ENCODE measurements at places on chromosomes 7 and 10.

- DNase-seq: peak; percentile 26
Observed at GRCh38 chr7:135728136-135728669, at the start of gene SLC13A4. Gene SLC13A4 (minus strand): TSS chr7:135728186. CDS start chr7:135727496, 690 bp downstream.

- DNase-seq: no peak
Observed at GRCh38 chr10:43846968-43847367, 198.3 kb upstream of the ZNF32 start.

DNA sequence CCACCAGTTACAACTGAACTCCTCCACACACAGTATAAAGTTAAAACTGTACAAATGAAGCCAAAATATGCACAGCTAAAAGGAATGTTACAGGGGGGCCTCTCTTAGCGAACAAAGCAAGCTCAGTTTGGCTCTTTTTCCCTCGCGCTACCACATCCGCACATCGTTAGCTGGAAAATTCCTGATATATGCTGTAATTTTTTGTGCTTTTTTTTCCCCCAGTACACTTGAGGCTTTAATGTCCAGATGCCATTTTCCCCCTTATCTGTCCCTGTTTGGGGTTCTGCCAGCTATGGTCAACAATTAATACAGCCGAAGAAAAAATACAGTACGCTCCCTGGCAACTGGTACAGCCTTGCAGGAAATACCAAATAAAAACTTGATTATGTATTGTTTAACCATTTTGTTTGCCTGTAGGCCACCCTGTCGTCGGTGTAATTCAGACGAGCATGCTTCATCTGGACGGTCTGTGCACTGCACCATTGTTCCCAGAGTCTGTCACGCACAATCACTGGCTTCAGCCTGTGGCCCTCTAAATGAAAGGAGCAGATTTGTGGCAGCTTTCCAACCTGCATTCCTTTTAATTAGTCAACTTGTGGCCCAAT is 108.1 kb upstream of the FAM133B start:
- DNase-seq: no peak

GRCh38 chr7:86013662-86014061 is 630.0 kb upstream of the GRM3 start:
- DNase-seq: no peak

- DNase-seq: no peak
Observed at GRCh38 chr10:97119058-97119745, 66.6 kb downstream of the SLIT1 start.

DNA sequence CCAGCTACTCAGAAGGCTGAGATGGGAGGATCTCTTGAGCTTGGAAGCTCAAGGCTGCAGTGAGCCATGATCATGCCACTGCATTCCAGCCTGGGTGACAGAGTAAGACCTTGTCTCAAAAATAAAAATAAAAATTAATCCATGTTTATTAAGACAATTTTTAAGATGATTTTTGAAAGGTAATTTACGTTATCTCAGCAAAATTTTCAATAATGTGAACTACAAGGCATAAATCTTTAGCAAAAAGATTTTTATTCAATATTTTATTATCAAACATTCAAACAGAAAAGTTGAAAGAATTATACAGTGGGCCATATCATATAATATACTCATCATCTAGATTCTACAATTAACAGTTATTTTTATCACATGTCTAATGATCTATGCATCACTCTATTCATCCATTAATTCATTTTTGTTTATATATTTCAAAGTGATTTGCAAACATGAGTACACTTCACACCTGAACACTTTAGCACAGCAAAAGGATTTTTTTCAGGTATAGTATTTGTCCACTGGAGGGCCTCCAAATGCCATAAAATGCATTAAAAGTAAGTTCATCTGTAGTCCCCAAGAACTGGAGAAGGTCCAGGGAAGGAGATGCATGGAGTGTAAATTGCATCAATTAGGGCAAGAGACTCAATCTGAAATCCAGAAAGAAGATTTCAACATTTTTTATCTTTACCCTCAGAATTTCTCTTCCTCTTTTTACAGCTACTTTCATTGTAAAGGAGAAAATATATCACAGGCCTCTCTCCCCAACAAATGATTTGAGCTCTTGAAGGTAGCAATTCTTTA is 38.6 kb upstream of the RSBN1L start:
- peak; percentile 16 for DNase-seq

Measured in SK-N-MC (cell line).